ENCODE measurements at places on chromosomes 5 and 9.

GRCh38 chr9:89929673-89930480 lies 325.1 kb downstream of the GADD45G start:
- no peak for DNase-seq

DNA sequence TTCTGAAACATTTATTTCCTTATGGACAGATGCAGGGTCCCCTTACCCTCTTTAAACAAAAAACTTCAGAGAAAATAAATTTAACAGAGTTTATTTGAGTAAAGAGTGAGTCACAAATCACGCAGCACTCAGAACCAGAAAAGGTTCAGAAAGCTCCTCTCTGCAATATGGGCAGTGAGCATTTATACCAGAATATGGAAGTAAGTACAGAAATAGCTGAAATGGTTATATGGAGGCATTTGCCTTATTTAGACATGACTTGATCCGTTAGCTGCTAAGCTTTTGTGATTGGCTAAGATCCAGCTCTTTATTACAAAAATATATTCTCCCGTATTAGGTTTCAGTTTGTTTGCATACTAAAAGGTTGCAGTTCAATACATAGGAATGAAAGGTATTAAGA lies 1554.1 kb downstream of the EFNA5 start:
- DNase-seq: no peak

DNA sequence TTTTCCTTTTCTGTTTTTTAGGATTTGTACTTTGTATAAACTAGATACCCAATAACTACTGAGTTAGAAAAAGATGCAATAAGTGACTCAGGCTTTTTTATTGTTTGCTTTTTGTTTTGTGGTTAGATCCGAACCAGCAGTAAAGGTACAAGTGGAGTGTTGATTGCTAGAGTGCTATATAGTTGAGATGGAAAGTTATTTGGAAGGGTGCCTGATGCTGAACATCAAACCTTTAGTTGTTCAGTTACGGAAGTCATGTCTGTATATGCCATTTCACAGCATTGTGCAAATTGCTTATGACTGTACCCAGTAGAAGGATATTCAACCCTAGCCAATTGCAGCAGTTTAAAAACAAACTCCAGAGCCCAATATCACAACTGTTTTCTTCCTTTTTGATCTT lies 285.1 kb downstream of the MAT2B start:
- DNase-seq: no peak

DNA sequence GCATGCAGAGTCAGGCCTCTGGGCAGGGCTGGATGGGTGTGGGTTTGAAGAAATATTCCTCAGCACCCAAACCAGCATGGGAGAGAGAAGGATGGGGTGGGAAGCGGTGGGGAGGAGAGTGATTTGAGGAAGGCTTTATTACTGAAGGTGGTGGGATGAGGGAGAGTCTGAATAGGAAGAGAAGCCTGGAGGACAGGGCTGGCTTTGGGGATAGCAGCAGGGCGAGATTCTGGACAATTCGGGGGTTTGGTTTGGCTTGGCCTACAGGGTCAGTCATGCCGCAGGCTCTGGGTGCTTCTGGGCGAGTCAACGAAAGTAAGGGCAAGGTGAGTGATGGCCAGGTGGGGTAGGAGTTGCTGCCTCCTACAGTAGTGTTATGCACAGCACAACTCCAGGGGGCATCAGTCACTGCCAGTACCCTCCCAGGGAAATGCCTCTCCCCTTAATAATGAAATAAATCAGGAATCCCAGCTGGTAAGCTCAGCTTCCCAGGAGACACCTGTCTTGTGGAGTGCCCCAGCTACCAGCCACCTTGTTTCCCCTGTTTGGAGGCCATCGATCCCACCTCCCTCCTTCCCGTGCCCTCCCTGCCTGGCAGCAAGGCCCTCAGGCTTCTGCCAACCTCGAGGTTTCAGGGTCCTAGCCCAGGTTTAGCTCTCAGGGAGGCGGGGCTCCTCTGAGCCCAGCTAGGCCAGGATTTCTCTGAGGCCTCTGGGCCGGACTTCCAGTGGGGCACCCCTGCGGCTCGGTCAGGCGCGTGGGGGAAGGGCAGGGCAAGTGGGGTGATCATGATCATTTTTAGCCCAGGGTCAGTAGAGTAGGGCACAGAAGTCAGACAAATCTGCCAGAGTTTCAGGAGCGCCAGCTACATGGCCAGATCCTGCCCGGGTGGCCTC lies 741 bp upstream of the NKX2-5 start:
- no peak for DNase-seq

DNA sequence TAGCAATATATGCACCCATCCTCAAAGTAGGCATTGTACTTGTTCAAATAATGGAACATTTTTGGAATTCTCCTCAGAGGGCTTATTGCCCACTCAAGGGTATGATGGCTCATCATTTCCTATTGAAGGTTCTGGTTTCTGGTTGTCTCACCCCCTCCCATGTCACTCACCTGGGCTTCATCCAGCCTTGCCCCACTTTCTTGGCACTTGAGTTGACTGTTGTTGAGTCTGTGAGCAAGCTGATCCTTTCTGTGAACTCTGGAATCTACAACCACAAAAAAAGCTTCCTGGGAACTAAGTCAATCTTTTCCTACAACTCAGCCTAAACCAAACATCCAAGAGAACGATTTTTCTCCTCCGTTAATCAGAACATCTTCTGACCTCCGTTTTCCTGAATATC lies 73.9 kb upstream of the ANKH start:
- DNase-seq: no peak
